ENCODE measurements at places on chromosomes 4 and X. TPM values are rescaled to one million over a fixed set of nuclear protein-coding genes. Genes with fewer than 3 reads are reported as not detected.
A peak's percentile ranks its signal among the peaks of the same experiment; 100 is the strongest.

DNA sequence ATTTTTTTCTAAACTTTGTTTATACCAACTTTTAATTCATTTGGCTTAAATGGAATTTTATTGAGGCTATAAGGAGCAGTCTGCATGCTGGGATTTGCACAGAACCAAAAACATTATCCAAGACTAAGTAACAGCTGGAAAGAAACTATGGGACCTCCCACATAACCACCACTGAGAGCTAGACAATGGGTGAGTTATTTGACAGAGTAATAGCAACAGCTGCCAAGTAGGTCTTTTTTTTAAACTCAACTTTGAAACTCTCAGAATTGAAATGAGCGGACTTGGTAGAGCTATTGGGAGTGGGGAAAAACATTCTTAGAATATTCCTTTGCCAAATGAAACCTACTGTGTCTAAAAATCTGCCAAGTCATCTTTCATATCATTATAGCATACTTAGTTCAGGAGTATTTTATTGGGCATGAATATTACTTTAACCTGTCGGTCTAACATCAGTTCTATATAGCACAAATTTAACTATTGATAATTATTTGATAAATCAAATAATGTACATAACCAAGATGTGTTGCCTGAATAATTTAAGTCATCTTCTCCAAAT is 1428.0 kb downstream of the PCDH7 start:
- no peak for DNase-seq

- DNase-seq: no peak
These were observed 107.2 kb upstream of the KIT start for GRCh38 chr4:54550395-54551171.

- DNase-seq: no peak
These were observed 63.9 kb downstream of the FHDC1 start for GRCh38 chr4:153000076-153000420.

DNA sequence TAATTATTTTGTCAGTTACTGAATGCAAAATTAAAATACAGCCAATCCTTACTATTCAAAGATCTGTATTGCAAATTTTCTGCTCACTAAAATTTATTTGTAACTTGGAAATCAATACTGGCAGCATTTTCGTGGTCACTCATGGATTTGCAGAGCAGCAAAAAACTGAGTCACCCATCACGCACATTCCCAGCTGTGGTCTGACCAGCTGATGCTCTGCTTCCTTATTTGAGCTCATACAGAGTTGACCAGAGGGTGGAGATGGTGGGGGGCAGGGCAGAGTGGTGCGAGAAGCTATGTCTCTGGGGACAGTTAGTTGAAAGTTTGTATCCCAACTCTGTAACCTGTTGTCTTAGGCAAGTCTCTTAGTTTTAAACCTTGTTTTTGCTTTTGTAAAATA is 214.8 kb downstream of the SPCS3 start:
- peak; percentile 40 for DNase-seq

DNA sequence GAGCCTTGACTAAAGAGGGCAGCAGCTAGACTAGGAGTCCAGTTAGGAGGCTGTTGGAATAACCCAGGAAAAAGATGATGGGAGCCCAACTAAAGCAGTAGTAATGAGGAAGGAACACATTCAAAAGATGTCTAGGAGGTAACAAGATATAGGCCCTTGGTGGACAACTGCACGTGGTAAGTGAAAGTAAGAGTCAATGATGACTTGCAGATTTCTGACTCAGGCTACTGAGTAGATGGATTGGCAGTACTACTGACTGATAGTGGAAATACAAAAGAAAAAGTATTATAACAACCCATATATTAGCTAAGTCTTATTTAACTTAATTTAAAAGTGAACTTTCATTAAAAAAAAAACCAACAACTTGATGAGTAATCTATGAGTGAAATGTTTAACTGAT is 74.0 kb downstream of the PAK3 start:
- no peak for DNase-seq

CTAG1B gene
- not detected for total RNA-seq

GRCh38 chrX:29852767-29853166 is 362.6 kb upstream of the MAGEB2 start:
- DNase-seq: no peak

DNA sequence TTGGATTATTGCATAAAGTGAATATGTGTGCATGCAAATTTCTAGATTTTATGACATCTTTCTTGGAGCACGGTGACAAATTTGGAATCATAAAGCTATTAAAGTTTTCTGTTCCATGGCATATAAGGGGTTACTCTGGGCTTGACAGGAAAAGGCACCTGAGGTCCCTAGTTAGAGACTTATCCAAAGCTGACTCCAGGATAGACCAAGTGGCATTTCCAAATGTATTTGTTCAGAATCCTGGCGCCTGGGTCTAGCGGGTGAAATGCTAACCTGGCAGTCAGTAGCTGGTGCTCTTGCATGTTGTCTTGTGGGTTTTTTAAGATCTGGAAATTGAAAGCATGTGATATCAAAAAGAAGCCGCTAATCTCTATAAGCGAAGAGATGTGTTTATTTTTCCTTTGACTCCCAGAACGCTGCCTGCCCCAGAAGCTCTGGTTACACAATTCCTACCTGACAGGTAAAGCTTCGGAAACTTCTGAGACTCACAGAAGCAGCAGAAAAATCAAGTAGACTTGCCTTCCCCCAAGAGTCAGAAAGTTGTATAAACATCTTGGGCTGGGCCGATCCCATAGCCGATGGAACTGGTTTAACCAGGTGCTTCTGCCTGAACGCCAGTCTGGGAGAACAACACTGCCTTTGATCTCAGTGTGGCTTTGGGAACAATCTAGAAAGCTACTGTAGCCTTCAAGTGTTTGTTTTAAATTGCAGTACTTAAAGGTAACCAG is 12.9 kb upstream of the ZCCHC4 start:
- peak; percentile 75 for DNase-seq

GRCh38 chr4:1199556-1200331 is 27.4 kb upstream of the SPON2 start:
- no peak for DNase-seq

DNA sequence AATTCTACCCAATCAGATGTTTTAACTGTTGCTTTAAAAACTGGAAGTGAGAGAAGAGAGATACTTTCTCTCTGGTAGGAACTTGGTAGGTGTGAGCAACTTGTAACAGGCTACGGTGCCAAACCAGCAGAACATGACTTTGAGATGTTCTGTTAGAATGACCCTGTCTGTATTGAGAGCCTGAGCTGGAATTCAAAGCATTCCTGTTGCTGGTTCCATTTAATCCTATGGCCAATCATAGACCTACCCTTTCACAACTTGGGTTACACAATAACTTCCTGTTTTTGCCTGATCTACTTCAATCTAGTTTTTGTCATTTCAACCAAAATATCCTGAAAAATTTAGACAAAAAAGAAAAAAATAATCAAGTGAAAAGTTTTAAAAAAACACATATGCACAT is 1.7 kb upstream of the PRRG1 start:
- DNase-seq: no peak

HNRNPH2 gene
- total RNA-seq: 74.2 TPM

GRCh38 chr4:30330894-30331652 is 389.1 kb upstream of the PCDH7 start:
- no peak for DNase-seq

DNA sequence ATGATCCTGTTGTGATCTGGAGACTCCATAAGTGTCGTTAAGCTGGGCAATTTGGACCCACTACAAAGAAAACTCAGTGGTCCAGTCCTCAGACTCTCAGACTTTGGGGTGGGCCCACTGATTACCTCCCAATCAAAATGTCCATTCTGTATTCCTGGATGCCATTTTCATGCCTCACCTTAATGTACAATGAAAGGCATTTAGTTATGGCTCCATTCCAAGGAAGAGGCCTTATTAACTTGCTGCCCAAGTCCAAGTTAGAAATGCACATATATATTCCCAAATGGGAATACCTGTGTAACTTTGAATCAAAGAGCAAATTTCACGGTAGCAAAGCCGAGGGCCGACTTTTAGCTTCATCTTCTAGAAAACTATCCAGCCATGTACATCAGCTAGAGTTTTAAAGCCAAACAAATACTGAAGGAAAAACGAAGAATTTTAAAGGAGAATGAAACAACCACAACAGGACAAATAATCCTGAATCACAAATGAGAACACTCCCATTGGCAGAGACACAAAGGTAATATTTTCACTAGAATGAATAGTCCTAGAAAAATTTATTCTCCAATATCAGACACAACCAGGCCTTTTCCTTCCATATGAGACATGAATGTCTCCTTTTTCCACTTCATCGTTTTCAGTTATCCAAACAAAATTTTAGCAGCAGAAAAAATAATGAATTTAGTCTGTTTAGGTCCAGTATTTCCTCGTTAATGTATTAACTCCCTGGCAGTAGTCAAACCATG is 63.7 kb upstream of the HHIP start:
- DNase-seq: no peak

PABPC1L2B gene
- total RNA-seq: not detected

TMEM128 gene
- total RNA-seq: 15.1 TPM

MTCP1 gene
- 12.5 TPM for total RNA-seq

DNA sequence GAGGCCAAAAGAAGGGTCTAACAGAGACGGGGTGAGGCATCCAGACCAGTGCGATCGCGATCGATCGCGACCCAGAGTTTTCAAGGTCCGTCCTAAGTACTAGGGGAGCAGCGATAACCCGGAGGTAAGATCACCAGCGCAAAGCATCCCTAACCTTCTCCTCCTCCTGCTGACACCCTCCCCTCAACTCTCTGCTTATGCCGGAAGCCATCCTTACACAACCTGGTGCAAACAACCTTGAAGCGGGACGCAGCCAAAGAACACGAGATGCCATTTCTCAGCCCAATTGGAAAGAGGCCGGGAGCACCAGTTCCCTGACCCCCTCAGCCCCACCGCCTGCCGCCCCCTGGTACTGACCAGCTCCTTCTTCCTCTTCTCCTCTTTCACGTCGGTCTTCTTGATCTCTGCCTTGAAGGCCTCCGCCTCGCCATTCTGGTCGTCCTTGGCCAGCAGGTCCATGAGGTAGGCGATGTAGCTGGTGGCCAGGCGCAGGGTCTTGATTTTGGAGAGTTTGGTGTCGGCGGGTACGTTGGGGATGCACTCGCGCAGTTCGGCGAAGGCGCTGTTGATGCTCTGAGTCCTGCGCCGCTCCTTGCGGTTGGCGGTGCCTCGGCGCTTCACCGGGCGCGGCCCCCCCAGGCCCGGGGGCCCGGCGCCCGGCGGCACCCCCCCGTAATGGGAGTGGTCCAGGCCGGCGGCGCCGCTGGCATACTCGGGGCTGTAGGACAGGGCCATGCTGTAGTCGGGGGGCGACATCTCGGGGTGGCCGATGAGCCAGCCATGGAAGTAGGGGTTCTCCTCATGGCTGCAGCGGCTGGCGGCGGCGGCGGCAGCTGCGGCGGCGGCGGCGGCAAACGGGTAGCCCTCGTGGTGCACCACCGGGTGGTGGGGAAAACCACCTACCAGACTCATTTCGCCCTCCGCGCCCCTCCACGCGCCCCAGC is 1.4 kb downstream of the HAND2 start:
- DNase-seq: no peak

- no peak for DNase-seq
These were observed 487.7 kb downstream of the TECRL start for GRCh38 chr4:63921561-63921960.

DNA sequence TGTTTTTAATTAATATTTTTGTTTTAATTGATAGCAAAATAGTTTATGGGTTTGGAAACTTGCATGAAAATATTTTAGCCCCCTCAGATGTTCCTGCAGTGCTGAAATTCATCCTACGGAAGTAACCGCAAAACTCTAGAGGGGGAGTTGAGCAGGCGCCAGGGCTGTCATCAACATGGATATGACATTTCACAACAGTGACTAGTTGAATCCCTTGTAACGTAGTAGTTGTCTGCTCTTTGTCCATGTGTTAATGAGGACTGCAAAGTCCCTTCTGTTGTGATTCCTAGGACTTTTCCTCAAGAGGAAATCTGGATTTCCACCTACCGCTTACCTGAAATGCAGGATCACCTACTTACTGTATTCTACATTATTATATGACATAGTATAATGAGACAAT is 40.4 kb downstream of the MAP7D3 start:
- no peak for DNase-seq

GRCh38 chrX:132071254-132071653 is 48.2 kb downstream of the STK26 start:
- no peak for DNase-seq

DNA sequence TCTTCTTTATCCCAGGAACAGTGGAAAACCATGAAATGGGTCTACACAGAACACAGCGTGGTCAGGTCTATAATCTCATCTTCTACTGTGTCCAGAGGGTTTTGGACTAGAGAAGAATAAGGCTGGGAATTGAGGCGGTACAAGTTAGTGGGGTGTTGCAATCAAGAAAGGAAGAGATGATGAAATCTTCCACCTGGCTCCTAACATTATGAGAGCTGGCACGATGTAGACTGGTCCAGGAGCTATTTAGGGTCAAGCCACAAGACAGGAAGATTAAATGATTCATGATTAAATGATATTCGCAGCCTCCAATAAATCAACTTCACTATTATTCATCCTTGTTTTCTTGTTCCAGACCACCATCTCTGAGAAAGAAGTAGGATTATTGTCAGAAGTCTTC is 88.0 kb downstream of the ARSF start:
- DNase-seq: no peak

ARMCX1 gene
- total RNA-seq: 0.92 TPM

TTC29 gene
- not detected for total RNA-seq

DNA sequence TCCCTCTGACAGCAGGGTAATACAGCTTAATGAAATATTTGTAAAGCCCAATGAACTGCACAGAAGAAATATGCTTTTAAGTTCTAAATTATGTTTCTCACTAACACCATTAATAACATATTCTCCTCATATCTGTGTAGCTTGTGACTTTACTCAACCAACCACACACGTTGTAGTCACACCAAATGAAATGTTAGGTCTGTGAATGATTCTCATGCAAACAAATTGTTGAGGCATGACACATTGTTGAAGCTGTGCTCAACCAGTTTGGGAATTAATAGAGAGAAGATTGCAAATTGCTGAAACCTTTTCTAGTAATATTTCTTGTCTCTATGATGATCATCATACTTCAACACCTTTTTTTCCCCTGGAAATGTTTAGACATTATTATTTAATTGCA is 645.9 kb downstream of the PCDH7 start:
- DNase-seq: no peak

GRCh38 chr4:95869961-95870500 is 30.1 kb downstream of the PDHA2 start:
- DNase-seq: no peak

DNA sequence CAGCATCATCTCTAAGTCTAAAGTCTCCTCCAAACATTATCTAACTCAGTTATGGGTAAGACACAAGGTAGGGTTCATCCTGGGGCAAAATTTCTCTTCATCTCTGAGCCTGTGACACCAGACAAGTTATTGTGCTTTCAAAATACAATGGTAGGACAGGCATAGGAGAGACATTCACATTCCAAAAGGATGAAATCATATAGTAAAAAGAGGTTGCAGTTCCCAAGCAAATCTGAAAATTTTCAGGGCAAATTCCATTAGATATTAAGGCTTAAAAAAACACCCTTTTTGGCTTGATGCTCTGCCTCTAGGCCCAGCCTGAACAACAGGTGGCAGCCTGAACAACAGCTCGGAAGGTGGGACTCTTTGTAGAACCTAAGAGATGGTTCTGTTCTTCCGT is 448.3 kb upstream of the SLIT2 start:
- no peak for DNase-seq

DNA sequence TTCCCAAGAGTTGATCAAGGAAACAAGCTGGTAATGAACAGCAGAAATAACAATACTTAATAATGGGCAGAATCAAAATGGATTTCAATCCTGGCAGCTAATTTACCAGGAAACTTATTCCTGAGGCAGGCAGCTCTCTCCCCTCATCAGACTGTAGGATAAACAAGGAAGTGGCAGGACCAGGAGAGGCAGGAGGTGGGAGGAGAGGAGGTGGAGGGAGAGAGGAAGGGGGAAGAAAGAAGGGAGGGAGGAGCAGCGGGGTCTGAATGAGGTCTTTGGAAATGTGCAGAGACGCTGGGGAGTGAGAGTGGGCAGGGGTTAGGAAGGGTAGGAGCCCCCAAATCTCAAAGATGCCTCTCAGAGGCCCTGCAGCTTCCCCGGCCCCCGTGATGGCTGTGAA is 231.5 kb downstream of the BCOR start:
- no peak for DNase-seq

Data from Calu3 (cell line).